ENCODE measurements at places on chromosomes 4 and X.

DNA sequence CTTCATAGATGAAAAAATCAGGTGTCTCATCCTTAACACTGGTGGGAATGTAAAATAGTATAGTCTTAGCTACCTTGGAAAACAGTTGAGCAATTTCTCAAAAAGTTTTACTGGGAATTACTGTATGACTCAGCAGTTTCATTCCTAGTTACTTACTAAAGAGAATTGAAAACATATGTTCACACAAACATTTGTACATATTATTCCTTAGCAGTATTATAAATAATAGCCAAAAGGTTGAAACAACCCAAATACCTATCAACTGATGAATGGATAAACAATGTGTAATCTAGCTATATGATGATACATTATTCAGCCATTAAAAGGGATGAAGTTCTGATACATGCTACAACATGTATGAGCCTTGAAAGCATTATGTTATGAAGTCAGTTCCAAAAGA lies 41.7 kb downstream of the RBM46 start:
- DNase-seq: no peak

- no peak for DNase-seq
Observed at GRCh38 chr4:89064848-89065247, 7.9 kb upstream of the FAM13A start.

GRCh38 chr4:153374442-153374841 lies 30.0 kb downstream of the MND1 start:
- no peak for DNase-seq

- DNase-seq: no peak
Observed at GRCh38 chr4:139403462-139403861, 50.5 kb upstream of the RAB33B start.

GRCh38 chrX:41688835-41689234 lies at the start of gene GPR34:
Gene GPR34 (plus strand): TSS chrX:41688973. CDS start chrX:41695634, 6,661 bp downstream.
- no peak for DNase-seq

DNA sequence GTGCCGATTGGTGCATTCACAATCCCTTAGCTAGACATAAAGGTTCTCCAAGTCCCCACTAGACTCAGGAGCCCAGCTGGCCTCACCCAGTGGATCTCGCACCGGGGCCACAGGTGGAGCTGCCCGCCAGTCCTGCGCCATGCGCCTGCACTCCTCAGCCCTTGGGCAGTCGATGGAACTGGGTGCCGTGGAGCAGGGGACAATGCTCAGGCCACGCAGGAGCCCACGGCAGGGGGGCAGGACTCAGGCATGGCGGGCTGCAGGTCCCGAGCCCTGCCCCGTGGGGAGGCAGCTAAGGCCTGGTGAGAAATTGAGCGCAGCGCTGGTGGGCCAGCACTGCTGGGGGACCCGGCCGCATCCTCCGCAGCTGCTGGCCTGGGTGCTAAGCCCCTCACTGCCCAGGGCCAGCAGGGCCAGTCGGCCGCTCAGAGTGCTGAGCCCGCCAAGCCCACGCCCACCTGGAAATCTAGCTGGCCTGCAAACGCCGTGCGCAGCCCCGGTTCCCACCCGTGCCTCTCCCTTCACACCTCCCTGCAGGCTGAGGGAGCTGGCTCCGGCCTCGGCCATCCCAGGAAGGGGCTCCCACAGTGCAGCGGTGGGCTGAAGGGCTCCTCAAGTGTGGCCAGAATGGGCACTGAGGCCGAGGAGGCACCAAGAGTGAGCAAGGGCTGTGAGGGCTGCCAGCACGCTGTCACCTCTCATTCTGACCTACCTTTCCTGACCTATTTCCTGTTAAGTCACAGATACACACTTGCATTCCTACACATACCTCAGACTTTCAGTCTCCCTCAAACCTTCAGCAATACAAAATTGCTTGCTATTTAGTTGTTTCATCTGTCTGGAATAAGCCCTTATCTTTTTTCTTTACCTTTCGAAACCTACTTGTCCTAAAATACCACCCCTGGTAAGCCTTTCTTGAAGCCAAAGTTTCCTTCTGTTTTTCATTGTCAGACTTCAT lies 20.7 kb downstream of the UBE2K start:
- DNase-seq: no peak

- no peak for DNase-seq
Observed at GRCh38 chr4:38015886-38016515, 55.8 kb downstream of the PTTG2 start.

DNA sequence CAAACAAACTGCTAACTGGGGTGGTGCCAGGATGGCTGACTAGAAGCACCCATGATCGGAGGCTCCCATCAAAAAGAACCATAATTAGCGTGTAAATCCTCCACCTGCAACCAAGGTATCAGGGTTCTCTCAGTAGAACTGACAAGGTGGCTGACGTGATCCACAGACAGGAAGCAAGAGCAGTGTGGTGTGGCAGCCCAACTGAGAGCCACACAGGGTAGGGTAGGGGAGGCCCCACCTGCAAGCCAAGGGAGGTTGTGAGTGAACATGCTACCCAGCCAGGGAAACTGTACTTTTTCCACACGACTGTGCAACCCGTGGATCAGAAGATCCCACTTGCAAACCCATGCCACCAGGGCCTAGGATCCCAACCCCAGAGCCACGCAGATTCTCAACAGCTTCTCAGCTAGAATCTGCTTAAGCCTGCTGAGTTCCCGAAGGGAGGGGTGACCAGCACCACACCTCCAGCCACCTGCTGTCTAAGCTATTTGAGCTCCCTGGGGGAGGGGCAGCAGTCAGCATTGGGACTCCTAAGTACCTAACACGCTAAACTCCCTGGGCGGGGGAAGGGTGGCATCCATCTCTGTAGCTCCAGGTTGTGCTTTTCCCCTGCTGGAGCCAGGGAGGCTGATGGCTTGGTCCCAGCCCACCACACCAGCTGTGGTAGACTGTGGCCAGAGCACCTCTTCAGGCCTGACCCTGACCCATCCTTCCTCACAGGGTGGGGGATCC lies 425.1 kb downstream of the GPM6A start:
- DNase-seq: no peak

DNA sequence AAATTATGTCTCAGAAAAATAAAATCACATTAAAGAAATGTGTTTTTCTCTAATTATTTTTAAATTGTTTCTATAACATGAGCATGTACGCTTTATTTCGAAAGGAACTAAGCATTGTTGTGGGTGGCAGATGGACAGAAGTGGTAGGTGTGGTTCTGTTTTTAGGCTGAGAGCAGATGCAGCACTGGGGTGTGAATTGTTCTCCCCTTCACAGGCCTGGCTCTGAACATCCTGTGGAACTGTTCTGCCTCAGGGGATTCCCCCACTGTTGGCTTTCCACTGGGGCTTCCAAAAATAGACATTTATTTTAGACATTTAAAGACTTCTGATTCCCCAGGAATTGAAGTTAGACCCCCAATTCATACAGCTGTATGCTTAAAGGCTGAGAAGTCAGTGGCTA lies 41.9 kb upstream of the PDHA2 start:
- DNase-seq: no peak

DNA sequence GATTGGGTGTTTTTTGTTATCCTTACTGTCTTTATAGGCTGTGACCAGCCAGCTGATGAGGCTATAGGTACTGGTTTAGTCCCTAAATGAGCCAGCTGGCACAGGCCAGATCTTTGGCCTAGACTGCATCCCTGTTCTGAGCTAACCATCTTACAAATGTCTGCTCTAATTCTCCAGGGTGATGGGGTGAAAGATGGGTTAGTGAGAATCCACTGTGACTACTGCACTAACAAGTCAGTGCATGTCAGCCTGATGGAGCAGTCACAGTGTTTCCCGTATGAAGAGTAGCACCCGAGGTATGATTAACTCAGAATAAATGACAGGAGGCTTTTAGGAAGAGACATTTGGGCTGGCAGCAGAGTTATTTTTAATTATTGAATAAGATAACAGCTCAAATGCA lies 181.0 kb downstream of the DCTD start:
- DNase-seq: no peak

- no peak for DNase-seq
Observed at GRCh38 chrX:86383681-86384540, 235.7 kb downstream of the DACH2 start.

DNA sequence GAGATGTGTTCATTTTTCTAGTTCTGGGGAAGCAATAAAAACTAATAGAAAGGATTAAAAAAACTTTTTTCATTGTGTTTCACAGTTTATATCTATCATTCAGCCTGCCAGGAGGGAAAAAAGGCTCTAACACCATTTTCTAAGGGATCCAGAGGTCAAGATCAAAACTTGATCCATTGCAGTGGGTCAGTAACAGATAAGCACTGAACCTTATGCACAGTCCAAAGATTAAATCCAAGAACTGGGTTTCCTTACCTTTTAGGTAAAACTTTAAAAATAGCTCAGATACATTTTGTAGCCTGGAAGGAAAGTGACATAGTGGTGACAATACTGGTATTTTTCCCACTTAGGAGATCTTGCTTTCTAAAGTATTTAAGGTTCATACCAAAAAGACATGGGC lies 12.7 kb downstream of the MTTP start:
- no peak for DNase-seq

DNA sequence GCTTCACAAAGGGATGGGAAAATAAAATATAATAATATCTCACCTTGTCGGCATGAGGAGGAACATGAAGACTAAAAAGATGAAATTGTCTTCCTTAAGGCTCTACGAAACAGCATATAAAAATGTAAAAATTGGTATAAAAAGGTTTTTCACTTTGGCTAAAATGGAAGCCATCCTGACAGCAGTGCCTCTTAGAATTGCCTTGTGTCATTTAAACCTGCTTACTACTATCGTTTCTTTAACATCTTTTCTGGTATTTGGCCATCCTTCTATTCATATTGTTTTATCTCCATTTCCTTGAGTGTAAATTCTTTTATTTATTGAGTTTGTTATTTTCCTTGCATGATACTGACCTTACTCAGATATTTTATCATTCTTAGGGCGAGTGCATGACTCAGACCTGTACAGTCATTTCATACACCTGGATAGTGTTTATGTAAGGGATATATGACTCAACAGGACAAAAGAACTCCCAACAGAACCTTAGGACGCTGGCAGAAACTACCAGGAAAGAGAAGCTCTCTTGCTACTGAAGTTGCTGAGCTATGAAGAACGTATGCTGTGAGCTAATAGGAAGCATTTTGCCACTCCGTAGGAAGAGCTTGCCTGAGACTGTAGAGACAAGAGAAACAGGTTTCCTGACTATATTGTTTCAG lies 5.8 kb upstream of the CDKN2AIP start:
- no peak for DNase-seq

GRCh38 chr4:5003372-5003857 lies 15.8 kb downstream of the CYTL1 start:
- no peak for DNase-seq

All from right forelimb (tissue), 1 donor.